Esophagus (tissue), 2 donors: ENCODE measurements at places on chromosomes 3 and 15. TPM values are rescaled to one million over a fixed set of nuclear protein-coding genes. Genes with fewer than 3 reads are reported as not detected.

PRSS50 gene
- 0.06 TPM for polyA plus RNA-seq

C3orf52 gene
- 2.1 TPM for polyA plus RNA-seq

SACM1L gene
- polyA plus RNA-seq, result 16.9 TPM

NRG4 gene
- 2.1 TPM for polyA plus RNA-seq

MAGI1 gene
- 10.6 TPM for polyA plus RNA-seq

STRA6 gene
- 0.79 TPM for polyA plus RNA-seq

CLDN16 gene
- 0.12 TPM for polyA plus RNA-seq

RETNLB gene
- not detected for polyA plus RNA-seq
